Activated CD4-positive, alpha-beta T cell treated with anti-CD3 and anti-CD28 coated beads, Interleukin-2, amount 50 U/mL, for 1 hour (primary cell): ENCODE measurements at places on chromosomes 2 and 18.

GRCh38 chr2:229267080-229267479, 4.0 kb downstream of the PID1 start:
- no peak for DNase-seq

DNA sequence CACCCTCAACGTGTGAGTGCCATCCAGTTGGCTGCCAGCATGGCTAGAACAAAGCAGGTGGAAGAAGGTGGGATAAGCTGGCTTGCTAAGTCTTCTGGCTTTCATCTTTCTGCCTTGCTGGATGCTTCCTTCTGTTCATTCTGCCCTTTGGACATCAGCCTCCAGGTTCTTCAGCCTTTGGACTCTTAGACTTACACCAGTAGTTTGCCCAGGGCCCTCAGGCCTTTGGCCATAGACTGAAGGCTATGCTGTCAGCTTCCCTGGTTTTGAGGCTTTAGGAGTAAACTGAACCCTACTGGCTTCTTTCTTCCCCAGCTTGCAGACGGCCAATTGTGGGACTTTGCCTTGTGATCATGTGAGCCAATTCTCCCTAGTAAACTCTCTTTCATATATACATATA, 155.0 kb upstream of the SERTAD2 start:
- DNase-seq, result no peak

DNA sequence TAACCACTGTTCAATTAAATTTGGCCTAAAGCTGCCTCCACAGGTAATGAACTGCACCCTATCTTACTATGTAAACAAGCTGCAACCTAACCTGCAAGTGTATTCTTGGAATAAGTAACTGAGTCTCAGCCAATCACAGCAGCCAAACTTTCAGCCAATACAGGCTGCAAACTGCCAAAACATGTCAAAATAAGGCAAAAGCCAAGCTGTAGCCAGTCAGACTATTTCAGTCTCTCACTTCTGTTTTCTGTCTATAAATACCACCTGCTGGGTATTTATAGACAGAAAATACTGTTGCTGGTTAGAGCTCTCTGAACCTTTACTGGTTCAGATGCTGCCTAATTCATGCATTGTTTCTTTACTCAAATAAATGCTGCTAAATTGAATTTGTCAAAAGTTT, 14.3 kb downstream of the C2orf76 start:
- no peak for DNase-seq

- DNase-seq, result no peak
Observed at GRCh38 chr2:47221039-47221438, 65.9 kb upstream of the STPG4 start.
